ENCODE measurements at places on chromosomes 12 and 14.

DNA sequence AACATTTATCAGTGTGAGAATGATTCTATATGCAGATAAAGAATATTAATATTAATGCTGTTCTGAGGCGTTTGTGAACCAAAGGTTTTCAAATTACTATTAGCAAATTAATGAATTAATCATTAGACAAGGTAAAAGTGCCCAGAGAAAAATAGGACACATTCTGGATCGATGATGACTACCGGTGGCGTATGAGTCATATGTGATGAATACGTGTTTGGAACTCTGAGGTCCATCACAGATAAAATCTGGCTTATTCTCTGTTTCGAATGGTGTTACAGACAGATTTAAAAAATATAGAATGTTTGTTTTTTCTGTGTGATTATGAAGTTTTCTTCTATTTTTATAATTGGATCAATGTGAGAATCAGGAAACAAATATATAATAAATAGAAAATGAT is 79.2 kb upstream of the RTL1 start:
- DNase-seq, result no peak

DNA sequence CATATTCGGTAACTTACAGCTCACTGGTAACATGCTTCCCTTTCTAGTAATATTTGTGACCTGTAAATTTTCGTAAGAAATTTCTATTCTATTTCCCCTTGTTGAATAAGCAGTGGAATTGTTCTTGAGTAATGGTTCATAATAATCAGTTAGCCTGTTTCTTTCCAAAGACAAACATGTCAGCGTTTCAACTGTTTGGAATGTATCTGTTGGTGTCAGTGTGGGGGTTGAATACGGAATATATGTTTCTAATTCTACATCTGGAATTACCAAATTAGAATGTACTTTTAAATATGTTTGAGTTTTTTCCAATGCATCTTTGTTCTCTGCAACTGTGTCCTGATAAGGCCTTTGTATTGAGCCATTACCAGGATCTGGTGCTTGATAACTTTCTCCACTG is 2.0 kb downstream of the BBS10 start:
- no peak for DNase-seq

- DNase-seq, result no peak
These were observed 9.8 kb upstream of the C12orf42 start for GRCh38 chr12:103505371-103506236.

DNA sequence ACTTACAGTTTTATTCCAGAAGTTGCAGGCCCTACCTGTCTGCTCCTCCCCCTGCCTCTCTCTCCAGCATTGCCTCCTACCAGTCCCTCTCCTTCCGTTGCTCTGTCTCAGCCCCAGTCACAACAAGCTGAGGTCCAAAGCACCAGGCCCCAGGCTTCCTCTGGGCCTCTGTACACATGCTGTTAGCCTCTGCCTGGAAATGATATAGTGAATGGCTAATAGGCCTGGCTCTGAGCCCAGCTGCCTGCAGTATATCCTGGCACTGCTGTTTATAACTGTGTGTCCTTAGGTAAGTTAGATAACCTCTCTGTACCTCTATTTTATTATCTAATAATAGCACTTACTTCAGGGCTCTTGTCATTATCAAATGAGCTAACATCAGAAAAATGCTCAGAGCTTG is 114.9 kb upstream of the PWP1 start:
- DNase-seq, result no peak

DNA sequence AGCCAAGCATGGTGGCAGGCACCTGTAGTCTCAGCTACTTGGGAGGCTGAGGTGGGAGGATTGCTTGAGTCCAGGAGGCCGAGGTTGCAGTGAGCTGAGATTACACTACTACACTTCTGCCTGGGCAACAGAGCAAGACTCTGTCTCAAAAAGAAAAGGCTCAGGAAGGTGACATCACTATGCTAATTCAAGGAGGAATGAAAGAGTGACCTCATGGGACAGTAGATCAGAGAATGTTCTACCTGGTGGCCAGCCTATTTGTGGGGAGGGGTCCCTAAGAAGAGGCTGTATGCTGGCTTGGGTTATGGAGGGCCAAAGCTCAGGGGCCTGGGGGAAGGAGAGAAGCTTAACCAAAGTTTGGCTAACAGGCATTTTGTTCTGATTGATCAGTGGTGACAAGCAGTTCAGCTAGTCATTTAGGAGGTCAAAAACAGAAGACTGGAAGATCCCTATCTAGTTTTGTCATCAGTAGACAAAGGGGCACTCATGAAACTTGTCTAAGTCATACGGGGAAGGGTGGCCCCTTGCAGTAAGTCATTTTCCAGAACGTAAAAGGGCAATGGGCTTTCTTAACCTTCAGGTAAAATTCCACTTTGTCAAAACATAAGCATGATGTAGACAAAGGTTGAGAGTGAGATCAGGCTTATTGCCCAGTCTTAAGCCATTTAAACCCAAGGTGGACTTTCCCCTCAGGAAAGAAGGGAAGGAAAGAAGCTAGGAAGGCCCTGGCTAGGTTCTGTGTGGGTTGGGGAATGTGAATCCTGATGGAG is 60.8 kb upstream of the EEA1 start:
- DNase-seq, result peak; percentile 20

DNA sequence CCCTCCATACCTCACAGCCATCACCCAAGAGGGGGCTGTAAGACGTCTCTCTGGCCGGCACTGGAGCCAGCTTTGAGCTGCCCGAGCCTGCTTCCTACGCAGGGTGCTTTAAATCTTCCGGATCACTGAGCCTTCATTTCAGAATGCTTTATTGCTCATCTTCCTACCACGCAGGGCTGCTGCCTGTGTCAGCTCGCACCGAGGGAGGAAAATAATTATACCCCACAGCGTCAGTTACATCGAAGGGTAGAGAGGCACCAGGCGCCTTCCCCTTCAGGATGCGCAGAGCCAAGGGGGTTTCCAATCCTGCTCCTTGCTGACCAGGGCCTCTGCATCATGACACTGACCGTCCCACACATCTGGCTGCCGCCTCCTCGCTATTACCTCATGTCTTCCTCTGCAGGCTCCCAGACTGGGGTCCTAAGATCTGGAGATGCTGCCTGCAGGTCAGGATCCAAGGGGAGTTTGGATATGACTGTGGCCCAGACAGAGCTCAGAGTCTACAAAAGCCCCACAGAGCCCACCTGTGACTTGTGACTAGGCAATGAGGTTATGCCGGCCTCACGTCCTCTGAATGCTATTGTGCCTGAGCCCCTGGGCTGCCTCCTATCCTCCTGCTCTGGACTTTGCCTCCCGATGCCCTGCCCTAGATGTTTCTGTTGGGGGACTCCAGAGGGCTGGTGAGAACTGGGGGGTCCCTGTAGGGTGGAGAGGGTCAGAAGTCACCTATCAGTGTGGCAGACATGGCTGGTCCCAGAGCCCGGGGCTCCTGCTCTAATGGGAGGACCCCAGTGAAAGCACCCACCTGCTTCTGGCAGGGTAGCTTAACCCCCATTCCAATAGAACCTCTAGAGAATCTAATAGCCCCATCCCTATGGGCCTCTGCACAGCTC is 220.3 kb upstream of the RTL1 start:
- DNase-seq, result no peak

GRCh38 chr12:97609957-97610356 is 147.4 kb downstream of the RMST start:
- peak; percentile 8 for DNase-seq

DNA sequence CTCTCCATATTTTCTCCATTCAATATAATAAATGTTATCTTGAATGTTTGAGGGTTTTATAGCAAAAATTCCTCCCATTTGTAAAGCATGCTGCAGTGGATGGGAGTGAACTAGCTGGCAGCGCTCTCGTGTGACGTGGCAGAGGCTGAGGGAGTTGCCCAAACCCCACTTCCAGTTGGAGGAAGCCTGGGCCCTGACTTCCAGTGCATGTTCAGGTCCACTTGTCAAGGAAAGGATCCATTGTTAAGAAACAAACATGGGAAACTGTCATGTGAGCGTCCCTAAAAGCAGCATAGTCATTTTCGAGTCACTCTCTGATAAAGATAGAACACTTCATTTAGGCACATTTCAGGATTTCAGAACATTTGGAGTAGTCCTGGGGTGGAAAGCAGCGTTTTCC is 116.6 kb downstream of the SLC25A47 start:
- DNase-seq, result no peak

All from mesendoderm (in vitro differentiated cells).